ENCODE measurements at places on chromosomes 3 and 15. TPM values are rescaled to one million over a fixed set of nuclear protein-coding genes. Genes with fewer than 3 reads are reported as not detected.

BFSP2 gene
- not detected for total RNA-seq

PDE12 gene
- 15.3 TPM for total RNA-seq

CHRNA5 gene
- total RNA-seq = 38.2 TPM

AHSG gene
- total RNA-seq = not detected

JAGN1 gene
- 67.9 TPM for total RNA-seq

AGBL1 gene
- total RNA-seq = not detected

SEMA3G gene
- 0.07 TPM for total RNA-seq

VILL gene
- total RNA-seq = 0.23 TPM

FBLN2 gene
- 2.9 TPM for total RNA-seq

BBX gene
- 20.4 TPM for total RNA-seq

CLDN1 gene
- total RNA-seq = 28.5 TPM

PLA1A gene
- 0.27 TPM for total RNA-seq

PLCH1 gene
- 1.4 TPM for total RNA-seq

POLQ gene
- total RNA-seq = 6.3 TPM

All from A549 treated with RU486 at 1 μM for 4 hours (cell line).